ENCODE measurements at places on chromosomes 3 and 15.
A peak's percentile ranks its signal among the peaks of the same experiment; 100 is the strongest.

GRCh38 chr3:44439499-44440295, 37.8 kb downstream of the ZNF445 start:
- no peak for DNase-seq

- no peak for DNase-seq
These were observed 36.9 kb downstream of the ATP13A3 start for GRCh38 chr3:194449913-194450312.

DNA sequence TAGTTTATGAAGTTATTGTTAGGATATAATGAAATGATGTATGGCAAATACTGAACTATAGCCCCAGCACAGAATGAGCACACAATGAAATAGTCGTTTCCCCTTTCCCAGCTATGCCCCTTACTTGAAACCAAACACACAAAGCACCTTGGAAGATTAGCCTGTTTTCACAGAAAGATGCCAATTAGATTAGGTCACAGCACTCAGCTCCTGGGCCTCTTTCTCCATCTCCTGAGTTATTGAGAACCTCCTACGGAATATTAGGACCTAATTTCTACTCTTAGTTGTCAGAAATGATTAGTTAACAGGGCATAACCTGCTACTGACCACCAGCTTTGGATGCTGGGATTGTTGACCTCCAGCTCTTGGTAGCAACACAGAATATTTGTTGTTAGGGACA, 269.4 kb upstream of the ROPN1 start:
- no peak for DNase-seq

GRCh38 chr15:85282504-85283115, 97.8 kb upstream of the AKAP13 start:
- DNase-seq = peak; percentile 76

Measured in AG20443 (cell line).